ENCODE measurements at places on chromosomes 13 and 19.

GRCh38 chr19:38806371-38806770, 6.4 kb downstream of the LGALS4 start:
- DNase-seq, result no peak

DNA sequence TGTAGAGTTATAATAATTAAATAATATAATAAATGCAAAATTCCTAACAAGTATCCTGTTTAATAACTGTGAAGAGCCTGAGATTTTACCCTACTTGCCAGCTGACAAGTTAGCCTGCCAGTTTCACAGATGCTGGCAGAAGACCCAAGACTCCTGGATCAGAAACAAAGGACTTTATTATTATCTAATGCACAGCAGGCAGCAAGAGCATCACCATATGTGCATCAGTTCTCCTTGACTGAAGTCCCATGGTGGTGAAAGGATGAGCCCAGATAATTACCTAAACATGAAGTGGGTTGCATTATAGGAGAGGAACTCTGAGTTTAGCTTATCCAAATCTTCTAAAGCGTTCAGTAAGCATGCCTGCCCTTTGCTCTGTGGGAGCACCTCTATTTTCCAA, 39.1 kb upstream of the MTIF3 start:
- no peak for DNase-seq

DNA sequence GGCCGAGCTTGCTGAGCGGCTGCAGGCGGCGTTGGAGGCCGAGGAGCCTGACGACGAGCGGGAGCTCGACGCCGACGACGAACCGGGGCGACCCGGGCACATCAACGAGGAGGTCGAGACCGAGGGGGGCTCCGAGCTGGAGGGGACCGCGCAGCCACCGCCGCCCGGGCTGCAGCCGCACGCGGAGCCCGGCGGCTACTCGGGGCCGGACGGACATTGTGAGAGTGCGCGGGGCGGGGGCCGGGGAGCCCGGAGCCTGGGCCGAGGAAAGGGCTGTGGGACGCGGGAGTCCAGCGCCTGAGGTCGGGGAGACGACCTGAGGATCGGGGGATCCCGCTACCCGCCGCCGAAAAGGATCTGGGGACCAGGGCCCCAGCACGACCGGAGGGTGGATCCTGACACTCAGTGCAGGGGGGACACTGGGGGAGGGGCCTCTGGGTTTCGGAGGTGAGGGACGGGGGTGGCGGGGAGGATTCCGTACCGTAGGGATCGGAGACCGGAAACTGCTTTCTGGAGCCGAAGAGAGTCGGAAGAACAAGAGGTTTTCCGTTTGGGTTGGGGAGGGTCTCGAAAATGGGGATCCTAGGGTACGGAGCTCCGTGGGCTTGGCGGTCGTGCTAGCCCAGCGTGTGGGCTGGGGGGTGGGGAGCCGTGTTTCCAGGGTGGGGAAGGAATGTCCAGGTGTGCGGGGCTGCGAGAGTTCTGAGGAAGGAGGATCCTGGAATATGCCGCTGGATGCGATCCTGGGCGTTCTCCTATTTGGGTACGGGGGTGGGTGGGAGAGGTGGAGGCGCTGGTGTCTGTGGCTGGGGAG, 616 bp downstream of the HNRNPUL1 start:
- peak; percentile 20 for DNase-seq

- DNase-seq, result no peak
Observed at GRCh38 chr13:59531571-59532091, 632.1 kb downstream of the DIAPH3 start.

GRCh38 chr19:38433268-38433733, at the start of gene RYR1:
TSS of gene RYR1 (plus strand) at chr19:38433691. CDS start at chr19:38433830, 139 bp downstream.
- DNase-seq, result peak; percentile 64

DNA sequence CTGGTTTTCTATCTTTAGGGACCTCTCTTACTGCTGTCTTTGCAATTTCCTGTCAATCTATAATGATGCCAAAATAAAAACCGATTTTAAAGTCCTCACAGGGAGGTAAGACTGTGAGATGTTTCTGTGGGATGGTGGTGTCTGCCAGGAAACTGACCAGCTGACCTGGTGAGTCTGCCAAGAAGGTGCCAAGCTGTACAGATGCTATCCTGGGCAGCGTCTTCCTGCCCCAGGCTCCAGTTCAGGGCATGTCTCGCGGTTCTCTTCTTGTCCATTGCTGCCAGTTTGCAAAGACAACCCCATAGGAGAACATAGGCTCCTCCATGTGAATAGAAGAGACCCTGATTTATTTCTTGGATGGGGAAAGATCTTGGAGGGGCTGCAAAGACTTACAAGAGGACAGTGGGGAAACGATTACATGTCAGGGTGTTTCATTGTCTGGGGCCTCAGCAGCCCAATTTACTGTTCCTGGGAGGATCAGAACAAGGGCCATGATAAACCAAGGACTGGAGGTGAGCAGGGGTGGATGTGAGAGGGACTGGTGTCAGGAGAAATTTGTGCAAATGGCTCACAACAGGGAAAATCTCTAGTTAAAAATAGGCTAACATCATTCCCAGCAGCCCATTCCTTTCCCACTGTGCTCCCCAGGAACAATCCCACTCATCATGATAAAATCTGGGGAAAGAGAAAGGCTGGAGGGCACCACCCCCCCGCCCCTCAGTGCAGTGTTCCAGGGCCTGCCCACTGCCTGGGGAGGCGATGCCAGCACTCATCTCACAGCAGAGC, 42.7 kb upstream of the VSTM2B start:
- no peak for DNase-seq

DNA sequence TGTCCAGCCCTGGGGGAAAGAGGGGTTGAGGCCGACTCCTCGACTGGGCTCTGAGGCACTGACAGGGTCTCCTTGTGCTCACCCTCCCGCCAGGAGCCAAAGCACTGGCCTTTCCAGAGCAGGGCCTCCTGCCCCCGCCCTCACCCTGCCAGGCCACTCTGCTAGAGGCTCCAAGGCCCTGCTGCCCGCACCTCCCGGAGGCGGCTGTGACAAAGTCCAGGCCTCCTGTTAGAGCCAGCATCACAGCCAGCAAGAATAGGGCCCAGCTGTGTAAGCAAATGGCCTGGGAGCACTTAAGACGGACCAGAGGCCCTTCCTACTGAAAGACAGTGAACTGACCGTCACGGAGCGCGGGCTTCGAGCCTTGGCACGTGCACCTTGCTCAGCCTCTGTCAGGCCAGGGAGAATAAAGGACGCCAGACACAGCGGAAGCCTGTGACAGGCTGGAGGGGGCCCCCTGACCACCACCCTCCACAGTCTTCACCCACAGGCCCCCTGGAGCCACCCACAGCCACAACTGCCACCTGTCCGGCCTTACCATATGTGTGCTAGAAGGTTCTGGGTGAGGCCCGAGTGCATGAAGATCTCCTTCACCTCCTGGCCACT, 50.9 kb downstream of the EPS15L1 start:
- DNase-seq, result no peak

GRCh38 chr13:27442797-27443196, 7.6 kb downstream of the MTIF3 start:
- DNase-seq, result no peak

DNA sequence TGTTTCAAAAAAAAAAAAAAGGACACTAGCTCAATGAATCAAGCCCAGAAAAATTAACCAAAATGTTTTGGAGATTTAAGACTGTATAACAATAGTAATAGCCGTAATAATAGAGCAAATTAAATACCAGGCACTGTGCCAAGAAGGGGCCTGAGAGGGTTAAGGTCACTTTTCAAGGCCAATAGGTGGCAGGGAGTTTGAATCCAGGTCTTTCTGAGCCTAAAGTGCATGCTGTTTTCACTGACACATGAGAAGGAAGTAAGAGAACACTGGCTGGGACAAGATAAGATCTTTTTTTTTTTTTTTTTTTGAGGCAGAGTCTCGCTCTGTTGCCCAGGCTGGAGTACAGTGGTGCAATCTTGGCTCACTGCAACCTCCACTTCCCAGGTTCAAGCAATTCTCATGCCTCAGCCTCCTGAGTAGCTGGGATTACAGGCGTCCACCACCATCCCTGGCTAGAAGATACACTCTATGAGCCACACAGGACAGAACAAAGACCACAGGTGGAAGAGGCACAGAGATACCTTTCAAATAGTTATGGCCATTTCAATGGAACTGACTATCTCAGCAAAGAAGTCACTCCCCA, 7.7 kb downstream of the FFAR2 start:
- DNase-seq, result no peak

DNA sequence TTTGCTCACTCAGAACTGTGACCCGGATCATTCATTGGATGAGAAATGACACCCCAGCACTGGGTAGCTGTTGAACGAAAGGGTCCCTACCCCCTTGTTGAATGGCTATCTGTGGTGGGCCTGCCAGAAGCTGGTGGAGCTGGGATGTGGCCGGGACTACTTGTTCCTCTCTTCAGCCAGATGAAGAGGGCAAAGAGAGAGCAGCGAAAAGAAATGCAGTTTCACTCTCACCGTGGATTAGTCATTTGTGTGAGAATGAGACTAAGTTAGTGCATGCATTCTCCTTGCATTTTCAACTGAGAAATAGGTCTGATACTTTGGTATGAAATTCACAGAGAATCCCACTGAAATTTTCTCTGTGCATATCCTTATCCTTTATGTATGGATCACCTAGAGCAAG, 553.1 kb downstream of the IRS2 start:
- DNase-seq, result no peak

- no peak for DNase-seq
Observed at GRCh38 chr19:879711-880438, 13.1 kb downstream of the MED16 start.

GRCh38 chr19:32172566-32173160, 172.7 kb upstream of the ZNF507 start:
- DNase-seq, result no peak

DNA sequence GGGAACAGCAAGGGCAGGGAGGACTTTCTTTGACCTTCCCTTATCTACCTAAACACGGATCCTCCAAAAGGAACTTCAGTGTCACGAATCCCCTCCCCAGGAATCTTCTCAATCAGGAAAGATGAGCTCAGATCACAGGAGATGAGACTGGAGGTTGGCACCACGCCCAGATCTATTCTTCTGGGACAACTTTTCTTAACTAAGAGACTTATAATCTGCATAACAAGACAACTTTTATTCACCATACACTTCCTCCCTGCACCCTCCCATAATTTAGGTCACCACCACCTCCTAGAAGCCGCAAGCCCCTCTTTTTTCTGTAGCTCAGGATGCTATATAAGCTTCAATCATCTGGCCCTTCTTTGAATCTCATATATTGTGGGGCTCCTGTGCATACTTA, 19.2 kb upstream of the AKT2 start:
- no peak for DNase-seq

- DNase-seq, result no peak
Observed at GRCh38 chr13:95355494-95355893, 54.2 kb upstream of the ABCC4 start.

Data from T-helper 1 cell (primary cell).